ENCODE measurements at places on chromosomes 1 and 21. TPM values are rescaled to one million over a fixed set of nuclear protein-coding genes. Genes with fewer than 3 reads are reported as not detected.

LRRC38 gene
- 0.06 TPM for total RNA-seq

BCAS2 gene
- 23.5 TPM for total RNA-seq

AMY1C gene
- total RNA-seq, result not detected

TSACC gene
- total RNA-seq, result 1.9 TPM

CITED4 gene
- total RNA-seq, result 101 TPM

FBXO2 gene
- 9.1 TPM for total RNA-seq

SIKE1 gene
- 16.8 TPM for total RNA-seq

CFHR4 gene
- not detected for total RNA-seq

LDLRAP1 gene
- total RNA-seq, result 9.2 TPM

AMY1A gene
- total RNA-seq, result not detected

C1orf185 gene
- total RNA-seq, result not detected

KRTAP7-1 gene
- not detected for total RNA-seq

AP4B1 gene
- 8.7 TPM for total RNA-seq

KIAA0040 gene
- 0.76 TPM for total RNA-seq

A3GALT2 gene
- total RNA-seq, result not detected

PLPP3 gene
- total RNA-seq, result 30.4 TPM

DISC1 gene
- 0.10 TPM for total RNA-seq

TAS1R1 gene
- not detected for total RNA-seq

IQCC gene
- 1.6 TPM for total RNA-seq

DCDC2B gene
- total RNA-seq, result not detected

CFHR3 gene
- total RNA-seq, result 0.14 TPM
